Stimulated activated CD4-positive, alpha-beta T cell treated with anti-CD3 and anti-CD28 coated beads, Interleukin-2, amount 100 ng/mL, for 48 hours (primary cell): ENCODE measurements at places on chromosomes 5 and 9.
A peak's percentile ranks its signal among the peaks of the same experiment; 100 is the strongest.

GRCh38 chr9:94794476-94795167 is 68.1 kb downstream of the AOPEP start:
- DNase-seq, result no peak

GRCh38 chr5:37665889-37666288 is 174.0 kb downstream of the GDNF start:
- no peak for DNase-seq

GRCh38 chr9:75054368-75055001 is 26.4 kb upstream of the CARNMT1 start:
- DNase-seq, result no peak

- DNase-seq, result peak; percentile 10
These were observed 591 bp downstream of the ABCA1 start for GRCh38 chr9:104927216-104927911.

- DNase-seq, result no peak
These were observed 466.3 kb downstream of the EFNA5 start for GRCh38 chr5:107204413-107204812.

DNA sequence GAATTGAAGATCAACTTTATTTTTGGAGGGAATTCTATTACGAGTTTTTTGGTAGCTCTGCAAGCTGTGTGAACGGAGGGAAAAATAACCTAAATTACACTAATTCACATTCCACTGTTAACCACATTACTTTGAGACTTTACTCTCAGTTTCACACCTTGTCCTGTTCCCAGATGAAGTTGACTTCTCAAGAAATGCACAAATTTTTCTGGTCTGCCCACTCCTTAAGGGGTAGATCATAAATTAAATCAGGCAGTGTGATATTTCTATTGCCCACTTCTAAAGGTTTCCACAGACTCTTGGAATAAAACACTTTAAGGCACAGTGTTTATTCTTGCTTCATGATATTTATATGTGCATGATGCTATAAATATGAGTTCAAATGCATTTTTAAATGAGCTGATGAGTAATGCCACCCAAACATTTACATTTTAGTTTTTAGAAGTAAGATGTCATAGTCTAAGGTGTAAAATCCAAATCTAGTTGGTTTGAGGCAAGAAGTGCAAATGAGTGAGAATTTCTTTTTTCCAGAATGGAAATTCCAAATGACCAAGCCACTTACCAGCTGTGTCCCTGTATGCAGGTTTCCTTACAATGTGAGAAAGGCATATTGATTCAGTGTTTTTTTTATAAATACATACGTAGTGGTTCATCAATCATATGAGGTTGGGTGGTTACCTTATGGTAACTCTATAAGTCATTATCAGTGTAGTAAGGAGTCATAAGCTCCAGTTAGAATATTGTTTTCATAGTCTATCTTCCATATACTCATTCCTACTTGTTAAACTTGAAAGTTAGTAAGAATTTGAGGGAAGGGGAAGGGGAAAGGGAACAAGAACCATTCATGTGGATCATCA is 437.7 kb upstream of the MEF2C start:
- no peak for DNase-seq

DNA sequence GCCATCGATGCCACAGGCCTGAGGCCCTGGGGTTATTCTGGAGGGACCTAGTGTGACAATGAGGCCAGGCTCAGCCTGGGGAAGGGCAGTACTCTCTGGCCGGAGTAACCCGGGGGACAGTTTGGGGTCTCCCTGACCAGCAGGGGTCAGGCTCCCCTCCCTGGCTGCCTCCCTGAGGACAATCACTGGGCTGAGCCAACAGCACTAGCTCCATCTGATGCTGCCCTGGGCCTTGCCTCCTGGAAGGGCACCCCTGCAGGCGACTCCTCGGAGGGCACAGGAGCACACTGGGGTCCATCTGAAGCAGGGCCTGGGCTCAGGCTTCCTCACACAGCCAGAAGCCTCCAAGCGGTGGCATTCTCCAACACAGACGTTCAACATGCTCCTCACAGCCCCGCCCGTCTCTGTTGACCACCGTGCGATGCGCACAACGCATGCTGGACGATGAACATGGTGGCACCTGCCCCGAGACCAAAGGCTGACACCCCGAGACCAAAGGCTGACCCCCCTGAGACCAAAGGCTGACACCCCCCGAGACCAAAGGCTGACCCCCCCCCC is 68.3 kb downstream of the ADAMTS2 start:
- no peak for DNase-seq

DNA sequence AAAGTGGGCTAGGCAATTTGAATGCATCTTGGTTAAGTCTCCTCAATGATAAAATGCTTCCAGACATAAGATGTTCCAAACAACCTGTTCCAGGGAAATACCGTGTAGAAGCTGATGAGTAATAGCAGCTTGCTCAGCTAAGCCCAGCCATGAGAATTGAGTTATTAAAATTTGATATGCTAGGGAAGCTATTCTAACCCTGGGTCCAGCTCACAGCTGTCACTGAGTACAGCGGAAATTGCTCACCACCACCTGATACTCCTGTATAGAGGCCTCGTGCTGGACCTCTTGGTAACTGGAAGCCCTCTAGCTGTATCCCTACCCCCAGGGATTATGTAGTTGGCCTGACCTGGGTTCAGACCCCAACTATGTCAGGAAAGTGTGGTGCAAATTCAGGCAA is 521.3 kb upstream of the TRPC7 start:
- no peak for DNase-seq

GRCh38 chr9:105173826-105174225 is 70.6 kb upstream of the SLC44A1 start:
- DNase-seq, result no peak

DNA sequence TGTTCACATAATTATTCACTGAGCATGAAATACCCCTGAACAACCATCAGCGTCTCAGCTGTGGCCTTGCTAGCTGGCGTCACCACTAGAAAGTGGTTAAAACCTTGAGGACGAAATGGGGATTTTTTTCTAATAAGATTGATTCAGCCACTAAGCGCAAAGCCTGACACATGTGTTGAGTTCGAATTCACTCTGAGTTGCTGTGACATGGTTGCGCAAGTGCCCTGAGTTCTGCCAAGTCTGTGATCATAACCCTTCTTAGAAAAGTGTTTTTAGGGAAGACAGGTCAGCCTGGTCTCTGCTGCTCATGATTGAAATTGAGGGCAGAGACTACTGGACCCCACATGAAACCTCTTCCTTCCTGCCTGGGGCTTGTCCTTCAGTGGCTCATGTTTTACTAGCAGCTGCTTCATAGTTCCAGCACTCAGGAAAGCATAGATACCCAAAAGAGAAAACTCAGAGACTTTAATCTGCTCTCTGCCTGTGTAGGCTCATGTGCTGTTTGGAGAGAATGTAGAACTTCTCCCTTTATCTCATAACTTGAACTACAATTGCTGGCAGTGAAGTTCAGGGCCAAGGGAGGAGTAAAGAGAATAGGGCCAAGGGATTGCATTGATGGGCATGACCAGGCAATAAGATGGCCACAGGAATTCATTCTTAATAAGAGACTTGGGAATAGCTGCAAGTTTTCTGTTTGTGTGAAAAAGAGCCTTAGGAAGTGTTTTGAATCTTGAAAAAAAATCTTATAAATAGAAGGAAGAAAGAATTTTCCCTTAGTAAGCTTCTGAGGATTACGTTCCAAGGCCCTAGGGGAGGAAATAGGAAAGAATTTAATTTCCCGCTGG is 66.8 kb upstream of the CXCL14 start:
- no peak for DNase-seq

- DNase-seq, result no peak
These were observed 213.7 kb downstream of the DCP2 start for GRCh38 chr5:113190347-113190746.

DNA sequence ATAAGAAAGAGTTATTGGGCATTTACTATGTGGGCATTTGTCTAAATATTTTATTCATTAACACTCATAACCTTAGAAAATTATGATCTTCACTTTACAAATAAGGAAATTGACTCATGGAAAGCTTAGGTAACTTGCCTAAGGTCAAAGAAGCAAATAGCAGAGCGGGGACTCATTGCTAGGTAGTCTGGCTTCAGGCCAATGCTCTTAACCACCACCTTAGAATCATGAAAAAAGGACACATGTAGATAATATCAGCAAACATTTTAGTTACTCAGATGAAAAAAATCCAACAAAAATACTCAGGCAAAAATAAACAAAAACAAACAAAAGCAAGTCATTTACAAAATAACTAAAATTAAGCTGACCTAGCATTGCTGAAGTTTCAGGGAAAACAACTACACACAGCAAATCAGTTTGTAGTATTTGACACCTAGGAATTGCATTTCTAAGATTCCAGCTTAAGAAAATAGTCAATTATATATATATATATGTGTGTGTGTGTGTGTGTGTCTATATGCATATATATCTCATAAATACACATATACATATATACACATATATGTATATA is 166.0 kb downstream of the HMHB1 start:
- no peak for DNase-seq

- DNase-seq, result no peak
These were observed 80.4 kb upstream of the PCSK5 start for GRCh38 chr9:75810063-75810462.

- no peak for DNase-seq
These were observed 156.4 kb upstream of the IRX4 start for GRCh38 chr5:2039180-2039531.

- no peak for DNase-seq
These were observed 24.7 kb upstream of the TNFSF15 start for GRCh38 chr9:114830546-114830945.

DNA sequence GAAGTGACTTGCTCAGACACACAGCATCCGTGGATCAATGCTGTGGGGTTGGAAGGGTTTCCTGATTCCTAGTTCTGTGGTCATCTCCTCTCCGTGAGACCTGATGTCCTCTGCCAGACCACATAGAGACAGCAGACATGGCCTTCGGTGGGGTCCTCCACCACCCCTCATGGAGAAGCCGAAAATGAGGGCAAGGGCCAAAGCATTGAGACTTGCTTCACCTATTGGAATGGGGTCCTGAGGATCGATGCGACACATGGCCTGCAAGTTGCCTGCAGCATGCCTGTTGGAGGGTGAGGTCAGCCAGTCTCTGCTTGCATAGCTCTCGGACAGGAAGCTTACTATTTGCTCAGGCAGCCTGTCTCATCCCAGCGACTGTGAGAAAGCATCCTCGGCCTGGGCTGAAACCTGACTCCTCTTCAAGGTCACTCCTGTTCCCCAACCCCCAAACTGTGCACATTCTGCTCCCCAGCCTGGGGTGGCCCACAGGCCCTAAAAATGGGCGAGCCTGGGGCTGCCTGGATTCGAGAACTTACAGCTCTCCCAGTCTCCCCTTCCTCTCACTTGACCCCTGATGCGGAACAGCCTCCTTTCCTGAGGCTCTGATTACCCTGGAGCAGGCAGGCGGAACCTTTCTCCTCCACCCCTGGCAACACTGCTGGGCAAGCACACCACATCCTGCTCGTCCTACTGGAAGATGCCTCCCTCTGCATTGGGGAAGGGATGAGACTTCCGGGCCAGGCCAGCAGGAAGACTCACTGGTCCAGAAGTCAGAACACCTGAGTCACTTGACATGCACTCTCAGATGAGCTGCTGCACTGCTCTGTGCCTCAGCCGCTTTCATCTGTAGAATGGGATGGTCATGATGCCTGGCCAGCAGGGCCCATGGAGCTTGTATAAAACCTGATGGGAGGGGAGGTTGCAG is 186.9 kb downstream of the RGS3 start:
- DNase-seq, result no peak

DNA sequence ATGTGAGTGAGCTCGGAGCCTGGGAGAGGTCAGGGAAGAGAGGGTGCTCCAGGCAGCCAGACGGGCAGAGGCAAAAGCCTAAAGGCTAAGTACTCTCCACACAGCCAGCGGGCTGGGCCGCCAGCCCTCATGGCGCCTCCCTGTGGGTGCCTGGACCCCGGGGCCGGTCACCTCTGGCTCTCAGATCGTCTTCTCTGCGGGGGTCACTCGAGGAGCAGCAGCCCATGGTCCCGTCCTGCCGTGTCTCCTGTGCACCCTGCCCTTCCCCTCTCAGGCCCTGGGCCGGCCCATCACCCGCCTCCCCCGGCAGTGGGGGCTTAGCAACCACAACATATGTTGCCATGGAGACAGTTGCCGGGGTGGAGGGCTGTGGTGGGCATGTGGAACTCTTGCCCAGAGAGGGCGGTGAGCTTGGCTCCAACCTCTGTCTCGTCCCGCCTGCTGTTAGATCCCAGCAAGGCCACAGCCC is 4.2 kb downstream of the AK1 start:
- no peak for DNase-seq

DNA sequence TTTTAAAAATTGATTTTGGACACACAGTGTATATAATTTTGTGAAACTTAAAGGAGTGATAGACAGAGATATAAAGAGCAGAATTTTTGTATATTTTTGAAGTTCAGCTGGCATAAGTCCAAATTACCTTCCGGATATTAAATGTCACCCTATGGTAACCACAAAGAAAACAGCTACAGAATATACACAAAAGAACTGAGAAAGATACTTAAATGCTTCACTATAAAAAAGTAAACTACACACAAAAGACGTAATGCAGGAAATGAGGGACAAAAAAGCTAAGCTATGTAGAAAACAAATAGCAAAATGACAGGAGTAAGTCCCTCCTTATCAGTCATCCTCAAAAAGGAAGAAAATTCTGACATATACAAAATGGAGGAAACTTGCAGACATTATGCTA is 29.4 kb downstream of the HACD4 start:
- no peak for DNase-seq

- DNase-seq, result no peak
These were observed 35.4 kb downstream of the KDM4C start for GRCh38 chr9:6793203-6793602.

DNA sequence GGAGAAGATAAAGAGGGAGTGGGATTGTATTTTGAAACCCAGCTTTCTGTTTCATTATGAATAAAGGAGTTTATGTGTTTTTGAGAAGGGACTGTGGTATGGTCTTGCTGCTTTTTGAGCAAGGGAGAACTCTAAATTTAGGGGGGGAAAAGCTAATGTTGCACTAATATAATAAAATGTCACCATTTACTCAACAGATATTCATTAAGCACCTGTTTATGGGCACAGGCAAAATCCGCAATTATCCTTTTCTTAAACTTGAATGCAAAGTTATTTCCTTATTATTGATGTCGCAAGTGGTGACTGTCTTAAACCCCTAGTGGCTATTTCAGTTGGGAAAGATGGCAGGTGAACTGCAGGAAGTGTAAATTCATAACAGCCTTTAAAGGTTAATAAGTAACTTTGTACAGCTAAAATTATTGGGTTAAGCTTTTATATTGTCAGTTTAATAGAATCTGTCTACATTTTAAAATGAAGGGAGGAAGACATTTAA is 1.5 kb downstream of the CDC42SE2 start:
- no peak for DNase-seq

DNA sequence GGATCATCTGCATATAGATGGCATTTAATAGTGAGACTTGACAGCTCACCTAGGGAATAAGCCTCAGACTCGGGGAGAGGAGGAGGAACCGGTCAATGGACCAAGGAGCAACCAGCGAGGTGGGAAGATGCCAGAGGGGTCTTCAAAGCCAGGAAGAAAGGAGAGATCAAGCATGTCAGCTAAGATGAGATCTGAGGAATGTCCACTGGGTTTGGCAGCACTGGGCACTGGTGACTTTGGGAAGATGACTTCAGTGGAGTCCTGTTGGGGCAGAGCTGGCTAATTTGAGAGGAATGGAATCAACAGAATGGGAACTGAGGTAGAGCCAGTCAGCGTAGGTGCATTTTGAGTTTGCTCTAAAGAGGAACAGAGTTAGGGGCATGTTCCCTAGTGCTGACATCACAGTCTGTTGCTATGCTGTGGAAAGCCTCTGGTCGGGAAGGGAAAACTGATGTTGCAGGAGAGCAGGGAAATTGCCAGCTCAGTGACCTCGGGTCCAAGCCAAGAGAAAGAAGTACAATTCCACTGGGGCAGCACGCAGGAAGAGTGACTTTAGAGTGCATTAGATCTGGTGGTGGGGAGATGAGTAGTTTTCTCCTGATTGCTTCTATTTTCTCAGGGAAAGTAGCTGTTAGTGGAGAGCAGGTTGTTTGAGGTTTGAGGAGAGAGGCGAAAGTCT is 56.9 kb downstream of the ZNF618 start:
- DNase-seq, result no peak
